ENCODE measurements at places on chromosomes 1 and 21. TPM values are rescaled to one million over a fixed set of nuclear protein-coding genes. Genes with fewer than 3 reads are reported as not detected.

The HAO2 gene
- total RNA-seq = not detected

The NADK gene
- 38.6 TPM for total RNA-seq

The NLRP3 gene
- total RNA-seq = under 0.01 TPM

DNA sequence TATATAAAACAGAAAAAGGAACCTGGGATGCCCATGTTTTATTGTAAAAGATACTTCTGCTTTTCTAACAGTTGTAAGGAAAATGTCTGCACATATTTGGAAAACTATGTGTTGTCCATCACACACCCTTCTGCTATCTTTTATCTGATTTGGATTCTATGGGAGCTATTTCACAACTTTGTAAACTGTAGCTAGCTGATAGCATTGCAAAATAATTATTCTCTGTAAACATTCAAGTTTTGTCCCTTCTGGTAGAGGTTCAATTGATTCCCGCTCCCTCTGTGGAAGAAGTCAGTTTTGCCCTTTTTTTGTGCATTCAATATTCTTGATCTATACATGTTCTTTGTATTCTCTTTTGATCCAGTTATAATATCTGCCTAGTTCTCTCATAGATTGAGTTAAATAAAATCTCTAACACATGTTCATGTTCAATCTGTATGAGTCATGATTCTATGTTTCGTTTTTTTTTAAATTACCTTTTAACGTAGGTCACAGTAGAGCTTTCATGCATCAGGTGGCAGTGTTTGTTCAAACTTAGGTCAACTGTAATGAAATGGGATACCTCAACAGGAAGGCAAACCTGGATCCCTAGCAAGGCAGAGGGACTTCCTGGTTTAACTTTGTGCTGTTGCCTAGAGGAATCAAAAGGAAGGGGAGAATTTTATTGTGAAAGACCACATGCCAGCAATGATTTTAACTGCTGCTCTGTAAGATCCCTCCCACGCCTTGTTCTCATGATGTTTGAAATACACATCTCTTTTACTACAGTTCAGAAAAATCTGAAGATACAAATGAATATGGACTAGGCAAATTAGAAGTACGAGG lies 26.0 kb upstream of the BCL9 start:
- DNase-seq = peak; percentile 41

DNA sequence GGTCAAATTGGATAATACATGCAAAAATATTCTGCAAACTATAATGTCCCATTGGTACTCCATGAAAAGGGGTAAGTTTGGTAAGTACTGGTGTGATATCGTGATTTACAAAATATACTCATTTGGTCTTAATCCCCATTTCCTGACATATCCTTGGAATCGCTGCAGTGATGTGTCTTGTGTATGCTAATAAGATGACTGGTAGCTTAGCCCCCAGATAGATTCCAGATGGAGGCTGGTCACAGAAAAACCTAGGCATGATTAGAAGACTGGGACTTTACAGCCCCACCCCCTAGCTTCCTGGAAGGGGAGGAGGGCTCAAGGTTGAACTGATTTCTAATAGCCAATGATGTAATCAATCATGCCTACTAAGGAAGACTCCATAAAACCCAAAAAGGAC lies 3.0 kb downstream of the VAMP4 start:
- DNase-seq = no peak

DNA sequence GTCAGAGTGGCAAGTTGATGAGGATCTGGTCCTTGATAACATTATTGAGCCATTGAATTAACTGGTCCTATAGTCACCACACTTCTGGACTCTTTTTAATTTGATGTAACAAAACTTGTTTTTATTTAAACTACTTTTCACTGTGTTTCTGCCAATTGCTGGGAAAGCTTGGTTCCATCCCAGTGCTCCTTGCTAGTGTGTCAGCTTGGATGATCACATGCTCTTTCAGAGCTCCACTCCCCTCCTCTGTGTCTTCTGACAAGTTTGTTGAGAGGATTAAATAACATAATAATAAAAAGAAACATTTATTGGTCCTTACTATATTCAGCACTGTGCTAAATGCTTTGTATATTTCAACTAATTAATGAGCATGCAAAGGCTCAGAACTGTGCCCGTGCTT lies 448.5 kb upstream of the B3GALT2 start:
- no peak for DNase-seq

DNA sequence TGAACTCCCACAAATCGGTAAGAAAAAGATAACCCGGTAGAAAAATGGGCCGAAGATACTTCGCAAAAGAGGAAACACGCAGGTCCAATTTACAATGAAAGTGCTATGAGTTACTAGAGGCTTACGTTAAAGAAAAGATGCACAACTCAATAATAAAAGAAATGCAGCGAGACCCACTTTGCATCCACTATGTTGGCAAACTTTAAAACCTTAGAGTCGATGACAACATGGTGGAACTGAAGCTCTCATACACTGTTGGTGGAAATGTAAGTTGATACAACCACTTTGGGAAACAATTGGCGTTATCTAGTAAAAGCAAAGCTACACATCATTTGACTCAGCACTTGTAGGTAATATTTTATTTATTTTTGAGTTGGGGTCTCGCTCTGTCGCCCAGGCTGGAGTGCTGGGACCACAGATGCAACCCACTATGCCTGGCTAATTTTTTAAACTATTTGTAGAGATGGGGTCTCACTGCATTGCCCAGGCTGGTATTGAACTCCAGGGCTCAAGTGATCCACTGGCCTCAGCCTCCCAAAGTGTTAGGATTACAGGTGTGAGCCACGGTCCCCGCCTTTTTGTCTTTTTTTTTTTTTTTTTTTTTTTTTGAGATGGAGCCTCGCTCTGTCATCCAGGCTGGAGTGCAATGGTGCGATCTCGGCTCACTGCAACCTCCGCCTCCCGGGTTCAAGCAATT lies 696 bp upstream of the GPATCH3 start:
- no peak for DNase-seq

DNA sequence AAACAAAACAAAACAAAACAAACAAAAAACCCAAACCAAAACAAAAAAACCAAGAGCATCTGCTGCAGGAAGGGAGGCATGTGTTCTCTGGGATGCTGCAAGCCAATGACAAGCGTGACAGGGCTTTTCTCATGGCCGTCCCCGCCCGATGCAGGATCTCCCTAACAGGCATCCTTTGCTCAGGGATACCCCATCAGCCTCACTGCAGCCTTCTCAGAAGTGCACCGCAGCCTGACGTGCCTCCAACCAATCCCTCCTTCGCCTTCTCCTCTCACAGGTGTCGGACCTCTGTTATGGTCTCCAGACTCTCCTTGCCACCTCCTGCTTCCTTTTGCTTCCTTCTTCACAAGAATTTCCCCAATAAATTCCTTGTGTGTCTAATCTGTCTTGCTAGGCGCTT lies 147.2 kb downstream of the PCP4 start:
- DNase-seq = no peak

DNA sequence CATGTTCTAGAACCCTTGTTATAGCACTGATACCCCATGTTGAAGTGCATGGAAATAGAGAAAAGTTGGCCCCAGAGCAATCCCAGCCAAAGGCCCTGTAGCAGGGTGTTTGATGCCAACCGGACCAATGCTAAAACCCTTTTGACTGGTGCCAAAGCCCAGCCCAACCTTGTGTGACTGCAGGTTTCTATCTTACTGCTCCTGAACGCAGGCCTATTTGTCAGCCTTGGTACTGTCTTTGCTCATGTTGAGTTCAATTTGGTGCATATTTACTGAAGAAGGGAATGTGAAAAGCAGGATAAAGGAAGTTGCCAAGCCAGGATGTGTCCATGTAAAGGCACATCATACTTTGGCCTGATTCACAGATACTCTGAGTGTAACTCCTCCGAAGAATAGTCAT lies 51.7 kb upstream of the NFASC start:
- no peak for DNase-seq

DNA sequence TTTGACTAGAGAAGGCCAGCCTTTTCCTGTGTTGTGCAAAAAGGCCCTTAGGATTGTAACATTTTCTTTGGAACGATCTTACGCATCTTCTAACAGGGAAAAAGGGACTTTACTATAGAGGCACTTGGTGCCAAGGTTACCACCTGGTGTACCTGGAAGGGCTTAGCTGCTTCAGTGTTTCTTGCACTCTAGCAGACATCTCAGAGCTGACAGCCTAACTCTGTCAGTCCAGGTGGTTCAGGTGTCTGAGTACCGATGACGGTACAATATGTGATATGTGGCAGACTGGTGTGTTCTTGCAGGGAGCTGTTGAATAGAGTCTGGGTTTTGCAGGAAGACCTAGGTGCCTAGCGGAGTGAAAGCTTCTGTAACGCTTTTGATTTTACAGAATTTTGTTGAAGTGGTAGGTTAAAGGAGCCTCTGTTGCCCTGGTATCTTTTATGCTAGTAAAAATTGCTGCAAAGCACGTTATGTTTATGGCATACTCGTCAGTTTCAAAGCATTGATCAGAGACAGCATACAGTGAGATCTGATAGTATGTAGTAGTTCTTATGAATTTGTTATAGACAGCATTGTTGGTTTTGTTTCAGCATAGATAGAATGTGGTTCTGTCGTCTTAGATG lies 1.4 kb downstream of the MAGI3 start:
- DNase-seq = peak; percentile 19

DNA sequence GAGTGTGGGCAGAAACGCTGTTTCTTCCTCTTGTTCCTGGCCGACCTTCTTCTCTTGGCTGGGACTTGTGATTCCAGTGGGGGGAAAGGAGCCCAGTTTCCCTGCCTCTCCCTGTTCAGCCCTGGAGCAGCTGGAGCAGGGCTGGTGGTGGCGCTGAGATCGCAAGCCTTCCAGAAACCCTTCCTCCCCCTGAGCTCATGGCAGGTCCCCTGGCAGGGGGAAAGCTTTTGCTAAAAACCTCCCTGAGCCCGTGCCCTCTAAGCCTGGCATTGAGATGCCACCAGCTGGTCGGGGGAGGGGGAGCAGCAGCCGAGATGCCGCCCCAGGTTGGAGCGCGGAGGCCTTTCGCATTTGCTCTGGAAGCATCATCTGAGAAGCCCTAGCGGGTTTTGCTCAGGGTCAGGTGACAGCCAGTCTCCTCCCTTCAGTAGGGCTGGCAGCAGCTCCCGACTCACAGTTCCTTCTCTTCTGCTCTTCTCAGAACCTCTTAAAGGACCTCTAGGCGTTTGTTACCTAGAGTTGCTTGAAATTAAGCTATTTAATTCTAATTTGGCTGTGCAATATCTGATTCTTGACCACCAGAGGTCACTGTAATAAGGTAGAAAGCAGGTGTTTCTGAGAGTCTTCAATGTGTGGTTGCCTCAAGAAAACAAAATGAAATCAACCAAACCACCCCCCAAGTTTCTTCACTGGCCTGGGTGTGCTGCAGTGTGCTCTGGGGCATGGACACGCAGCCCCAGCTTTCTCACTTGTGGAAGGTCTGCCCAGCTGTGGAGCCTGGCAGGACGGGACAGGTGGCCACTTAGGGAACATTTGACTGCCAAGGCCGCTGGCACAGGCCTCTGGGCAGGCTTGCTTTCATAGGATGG lies 257.3 kb downstream of the CAMTA1 start:
- peak; percentile 45 for DNase-seq

DNA sequence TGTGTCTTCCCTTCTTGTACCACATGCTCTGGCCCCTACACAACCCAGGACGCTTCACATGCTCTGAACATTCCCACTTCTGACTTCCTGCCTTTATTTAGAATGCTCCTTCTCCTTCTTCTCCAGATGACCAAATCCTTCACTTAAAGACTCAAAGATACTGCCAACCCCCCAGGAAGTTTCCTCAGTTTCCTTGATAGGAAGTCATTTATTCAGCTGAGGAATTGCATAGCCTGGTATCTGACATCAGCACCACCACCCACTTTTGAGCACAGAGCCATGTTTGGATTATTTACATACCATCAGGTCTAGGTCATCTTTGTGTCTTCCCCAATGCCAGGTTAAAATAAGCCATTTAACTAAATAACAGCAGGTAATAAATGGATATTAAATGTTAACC lies 42.4 kb downstream of the GFI1 start:
- peak; percentile 50 for DNase-seq

DNA sequence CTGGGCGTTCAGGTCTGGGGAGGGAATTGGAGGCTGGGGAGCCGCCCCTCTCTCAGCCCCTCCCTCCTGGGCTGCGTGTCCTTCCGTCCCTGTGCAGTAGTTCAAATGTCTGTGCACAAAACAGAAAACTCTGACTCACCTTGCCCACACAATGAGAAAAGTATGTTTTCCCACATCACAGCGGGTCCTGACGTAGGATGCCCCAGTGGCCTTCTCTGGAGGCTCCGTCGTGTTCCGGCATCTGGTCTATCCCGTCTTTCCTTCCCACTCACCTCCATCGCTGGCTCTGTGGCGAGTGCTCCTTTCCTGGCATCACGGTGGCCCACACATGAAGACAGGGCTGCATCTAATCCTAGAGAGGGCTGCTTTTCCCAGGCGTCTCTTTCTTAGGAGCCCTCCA lies 224.0 kb downstream of the KAZN start:
- DNase-seq = no peak

DNA sequence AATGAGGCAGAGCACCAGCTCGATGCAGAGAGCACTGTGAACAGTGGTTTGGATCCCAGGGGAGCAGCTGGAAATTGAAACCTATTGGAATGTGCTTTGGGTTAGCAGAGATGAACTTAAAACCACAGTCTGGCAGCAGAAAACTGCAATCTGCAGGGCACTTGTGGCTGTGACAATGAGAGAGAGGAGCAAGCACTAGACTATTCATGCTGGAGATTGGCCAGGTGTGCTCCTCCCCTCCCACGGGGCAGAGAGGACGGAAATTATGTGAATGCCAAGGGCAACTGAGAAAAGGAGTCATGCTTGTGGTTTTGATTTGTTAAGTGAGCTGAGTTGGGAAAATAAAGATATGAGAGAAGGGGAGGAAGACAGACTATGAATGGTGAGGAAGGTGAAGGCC lies 38.1 kb downstream of the HSD3B2 start:
- peak; percentile 79 for DNase-seq

- DNase-seq = no peak
These were observed 27.8 kb downstream of the RAB3B start for GRCh38 chr1:51962486-51963356.

DNA sequence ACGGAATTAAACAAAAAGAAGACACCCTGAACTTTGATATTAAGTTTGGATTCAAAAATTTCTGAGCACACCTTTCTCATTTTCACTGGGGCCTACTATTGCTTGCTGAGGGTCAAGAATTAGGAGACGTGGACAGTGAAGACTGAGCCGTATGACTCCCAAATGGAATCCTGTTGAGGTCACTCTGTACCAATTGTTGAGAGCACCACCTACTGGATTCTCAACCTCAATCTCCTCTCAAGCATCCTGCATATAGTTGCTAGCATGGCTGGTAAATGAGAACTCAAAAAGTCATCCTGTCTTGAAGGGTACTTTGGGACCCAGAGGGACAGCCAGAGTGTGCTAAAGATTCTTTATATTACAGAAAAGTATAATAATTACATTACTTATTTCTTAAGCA lies 20.2 kb upstream of the MTR start:
- DNase-seq = peak; percentile 52
